ENCODE measurements at places on chromosomes 12 and 14.
A peak's percentile ranks its signal among the peaks of the same experiment; 100 is the strongest.

- DNase-seq: no peak
These were observed 85.1 kb upstream of the AMIGO2 start for GRCh38 chr12:47164724-47165439.

GRCh38 chr12:73514672-73515071, 1023.0 kb upstream of the ATXN7L3B start:
- DNase-seq: no peak

GRCh38 chr12:65561798-65562382, 262.4 kb upstream of the HMGA2 start:
- no peak for DNase-seq

- no peak for DNase-seq
These were observed 48.9 kb downstream of the SERPINA10 start for GRCh38 chr14:94244182-94244581.

DNA sequence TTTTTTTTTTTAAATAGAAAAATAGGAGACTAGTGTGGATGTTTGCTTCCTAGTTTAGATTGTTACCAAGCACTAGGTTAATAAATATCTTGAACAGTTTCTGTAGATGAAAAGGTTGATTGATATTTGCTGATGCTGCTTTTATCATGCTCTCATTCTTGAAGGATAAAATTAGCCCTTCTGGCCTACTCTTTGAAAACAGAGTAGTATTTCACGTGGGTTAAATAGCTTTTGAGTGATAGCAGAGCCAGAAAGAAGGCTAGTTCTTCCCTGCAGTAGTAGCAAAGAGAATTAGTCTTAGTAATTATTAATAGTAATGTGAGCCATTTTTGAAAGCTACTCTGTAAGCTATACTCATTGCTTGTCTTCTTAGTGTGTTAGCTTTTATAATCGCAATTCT, 5.2 kb downstream of the NEDD1 start:
- DNase-seq: no peak

GRCh38 chr14:31942166-31942841, 134.8 kb upstream of the ARHGAP5 start:
- no peak for DNase-seq

- no peak for DNase-seq
These were observed 3.6 kb upstream of the BATF start for GRCh38 chr14:75518625-75519024.

- no peak for DNase-seq
These were observed 489.8 kb upstream of the FLRT2 start for GRCh38 chr14:85040046-85040685.

DNA sequence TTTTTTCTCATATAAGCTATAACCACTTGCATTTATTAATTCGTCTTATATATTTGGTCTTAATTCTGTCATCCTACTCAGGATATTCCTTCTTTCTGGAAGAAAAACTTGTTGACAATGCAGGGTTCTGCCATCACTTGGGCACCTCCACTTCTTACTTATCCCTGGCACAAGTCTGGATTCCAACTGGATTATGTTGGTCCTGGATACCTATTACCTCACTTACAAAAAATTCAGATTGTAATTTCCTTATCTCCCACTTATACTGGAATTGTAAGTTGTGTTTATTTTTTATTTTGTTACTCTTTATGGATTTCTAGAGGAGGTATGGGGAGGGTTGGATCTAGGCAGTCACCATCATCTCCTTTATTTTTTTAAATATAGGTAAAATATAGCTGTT, 36.7 kb downstream of the LRRIQ1 start:
- DNase-seq: no peak

- DNase-seq: no peak
These were observed 2.6 kb downstream of the TMTC1 start for GRCh38 chr12:29781188-29781587.

- DNase-seq: no peak
These were observed 202.3 kb downstream of the KIF21A start for GRCh38 chr12:39240587-39240986.

- DNase-seq: no peak
These were observed 660 bp upstream of the MCRS1 start for GRCh38 chr12:49568442-49569162.

DNA sequence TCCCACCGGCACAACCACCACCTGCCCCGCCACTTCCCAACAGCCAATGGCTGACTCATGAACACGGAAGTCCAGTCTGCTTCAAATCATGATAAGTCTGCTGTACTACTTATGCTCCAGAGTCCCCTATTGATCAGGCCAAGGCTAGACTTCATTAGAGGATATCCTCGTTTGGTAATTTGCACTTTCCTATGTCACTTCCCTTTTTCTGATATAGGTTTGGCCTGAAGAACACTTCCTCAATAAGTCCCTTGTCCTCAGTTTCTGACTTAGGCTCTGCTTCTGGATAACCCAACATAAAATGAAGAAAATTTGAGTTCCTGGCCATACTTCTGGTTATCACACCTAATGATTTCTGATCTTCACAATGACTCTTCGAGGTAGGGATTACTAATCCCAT, 45.3 kb downstream of the IFNG-AS1 start:
- DNase-seq: peak; percentile 12

GRCh38 chr14:94381149-94382030, 7.0 kb downstream of the SERPINA1 start:
- no peak for DNase-seq

DNA sequence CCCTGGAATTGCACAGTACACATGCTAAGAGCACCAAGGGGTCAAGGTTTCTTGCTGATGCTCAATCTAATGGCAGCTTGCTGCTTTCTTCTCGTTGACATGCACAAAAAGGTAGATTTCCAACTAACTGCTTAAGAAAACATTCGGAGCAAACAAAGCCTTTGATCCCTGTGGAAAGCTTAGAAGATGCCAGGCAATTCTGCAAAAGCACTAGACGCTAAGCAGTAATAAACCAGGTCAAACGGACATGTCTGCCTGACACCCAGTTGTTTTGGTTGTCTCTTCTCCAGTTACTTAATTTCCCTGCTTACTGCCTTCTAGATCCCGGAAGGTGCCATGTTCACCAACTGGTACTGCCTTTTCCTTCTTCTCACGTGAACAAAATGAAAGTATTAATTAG, 100.5 kb upstream of the TMCC3 start:
- no peak for DNase-seq

GRCh38 chr12:678747-679712, 15.8 kb upstream of the NINJ2 start:
- no peak for DNase-seq

DNA sequence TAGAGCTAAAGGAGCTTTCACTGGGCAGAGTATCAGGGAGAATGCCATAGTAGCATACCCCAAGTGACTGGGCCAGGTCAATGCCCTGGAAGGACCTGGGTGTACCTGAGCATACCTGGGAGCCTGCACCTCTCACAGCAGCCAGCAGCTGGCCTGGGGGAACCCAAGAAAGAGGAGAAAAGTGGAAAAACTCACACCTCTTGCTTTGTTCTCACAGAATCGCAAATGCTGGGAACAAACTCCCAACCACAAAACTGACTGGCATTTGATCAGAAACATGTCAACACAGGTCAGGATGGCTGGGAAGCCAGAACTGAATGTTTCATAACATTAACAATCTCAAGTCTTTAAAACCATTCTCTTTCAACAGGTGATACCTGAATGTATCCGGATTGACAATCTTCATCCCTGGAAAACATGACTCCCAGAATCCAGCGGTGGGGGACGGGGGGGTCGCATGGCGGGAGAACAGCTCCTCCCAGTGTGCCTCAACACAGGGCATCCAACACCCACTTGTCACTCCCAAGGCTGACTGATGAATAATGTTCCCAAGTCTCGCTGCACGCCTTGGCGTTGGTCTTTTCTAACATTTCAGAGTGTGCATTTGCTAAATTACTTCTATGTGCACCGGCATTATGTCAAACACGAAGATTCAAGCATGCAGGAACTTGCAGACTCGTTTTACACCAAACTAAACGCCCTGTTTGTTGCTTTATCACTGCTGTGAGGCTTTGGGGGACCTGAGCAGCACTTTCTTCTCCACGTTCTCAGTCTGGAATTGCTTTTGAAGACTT, 7.9 kb downstream of the FOXN3 start:
- no peak for DNase-seq

GRCh38 chr12:58920961-58921861, 907 bp upstream of the LRIG3 start:
- no peak for DNase-seq

GRCh38 chr12:103557628-103558010, 29.5 kb upstream of the STAB2 start:
- no peak for DNase-seq

DNA sequence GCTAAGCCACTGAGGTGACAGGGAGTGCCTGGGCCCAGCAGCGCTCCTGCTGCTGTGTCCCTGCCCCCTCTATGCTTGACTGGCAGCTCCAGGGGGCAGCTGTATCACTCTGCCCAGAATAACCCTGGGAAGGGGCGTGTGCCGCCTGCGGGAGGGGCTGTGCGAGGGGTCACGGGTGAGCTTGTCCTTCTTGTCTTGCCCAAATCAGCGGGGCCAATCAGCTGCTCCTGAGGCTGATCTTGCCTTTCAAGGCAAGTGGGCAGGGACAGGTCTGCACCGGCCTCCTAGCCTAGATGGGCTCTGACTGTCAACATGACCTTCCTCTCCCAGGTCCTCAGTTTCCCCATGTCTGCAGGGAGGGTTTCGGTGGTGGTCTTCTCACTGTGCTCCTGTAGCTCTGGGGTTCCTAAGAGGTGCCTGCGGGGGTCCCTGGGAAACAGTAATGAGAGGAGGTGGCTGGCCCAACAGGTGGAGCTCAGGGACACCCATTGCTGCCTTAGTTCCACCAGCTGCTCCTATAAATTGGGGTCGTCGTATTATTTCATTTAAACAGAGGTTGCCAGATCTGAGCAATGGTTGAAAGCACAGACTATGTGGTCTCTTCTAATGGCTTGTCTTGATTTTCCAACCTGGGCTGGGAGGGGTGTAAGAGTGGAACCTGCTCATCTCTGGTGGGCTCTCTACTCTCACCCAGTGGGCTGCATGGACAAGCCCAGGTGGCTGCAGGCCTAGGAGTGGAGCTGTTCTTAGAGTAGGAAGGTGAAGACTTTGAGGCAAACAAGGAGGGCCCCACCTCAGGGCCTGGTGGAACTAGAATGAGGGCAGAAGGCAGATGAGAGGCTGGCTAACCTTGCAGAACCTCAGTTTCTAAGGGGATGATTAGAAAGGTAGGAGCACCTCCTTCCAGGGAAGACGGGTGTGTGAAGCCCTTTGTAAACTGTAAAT, 11.7 kb downstream of the RTL1 start:
- no peak for DNase-seq

GRCh38 chr14:100416921-100417860, 94.1 kb downstream of the SLC25A47 start:
- no peak for DNase-seq

DNA sequence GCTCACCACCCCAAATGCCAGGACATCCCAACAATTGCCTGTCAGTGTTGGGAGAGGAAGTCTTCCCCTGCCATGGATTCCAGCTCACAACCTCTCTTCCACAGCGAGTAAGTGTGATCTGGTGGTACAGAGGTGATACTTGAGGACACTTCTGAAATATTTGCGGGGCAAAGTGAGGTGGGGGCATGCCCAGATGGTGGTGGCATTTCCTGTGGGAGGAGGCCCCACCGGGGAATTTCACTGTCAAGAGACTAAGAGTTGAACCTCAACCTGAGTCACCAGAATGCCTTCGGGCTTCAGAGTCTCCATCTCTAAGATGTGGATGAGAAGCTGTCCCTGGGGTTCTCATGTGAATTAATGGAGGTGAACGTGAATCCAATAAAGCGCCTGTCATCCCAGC, 122.3 kb upstream of the RFLNA start:
- DNase-seq: no peak

DNA sequence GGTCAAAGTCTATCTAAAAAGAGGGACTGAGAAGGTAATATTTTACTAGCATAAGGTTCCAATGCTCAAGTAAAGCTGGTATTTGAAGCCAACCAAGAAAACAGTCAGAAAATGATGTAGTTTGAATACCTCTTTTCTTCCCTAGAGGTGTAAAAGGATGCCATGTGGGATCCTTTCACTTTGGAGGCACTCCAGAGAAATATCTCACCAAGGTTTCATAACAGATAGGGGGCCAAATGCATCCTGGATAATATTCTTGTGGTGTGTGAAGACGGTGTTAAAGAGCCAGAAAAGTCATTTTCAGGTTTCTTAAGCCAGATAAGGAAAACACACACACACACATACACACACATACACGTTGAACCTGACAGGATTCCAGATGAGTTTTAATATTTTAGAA, 136.1 kb upstream of the PRKD1 start:
- no peak for DNase-seq

DNA sequence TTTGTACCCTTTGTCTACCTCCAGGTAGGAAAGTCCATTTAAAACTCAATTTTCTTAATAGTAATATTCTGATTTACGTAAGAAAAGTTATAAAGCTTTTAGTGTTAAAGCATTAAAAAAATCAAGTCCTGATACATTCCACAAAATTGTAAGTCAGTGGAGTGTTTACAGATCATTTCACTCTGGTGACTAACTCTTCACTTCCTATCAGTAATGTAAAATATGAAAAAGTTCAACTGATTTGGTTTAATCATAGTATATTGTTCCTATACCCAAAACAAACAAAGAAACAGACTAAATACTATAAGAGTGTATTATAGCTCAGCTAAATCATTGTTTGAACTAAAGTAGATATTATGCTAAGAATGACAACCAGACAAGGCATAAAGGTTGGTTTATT, 85.9 kb downstream of the VEZT start:
- no peak for DNase-seq

DNA sequence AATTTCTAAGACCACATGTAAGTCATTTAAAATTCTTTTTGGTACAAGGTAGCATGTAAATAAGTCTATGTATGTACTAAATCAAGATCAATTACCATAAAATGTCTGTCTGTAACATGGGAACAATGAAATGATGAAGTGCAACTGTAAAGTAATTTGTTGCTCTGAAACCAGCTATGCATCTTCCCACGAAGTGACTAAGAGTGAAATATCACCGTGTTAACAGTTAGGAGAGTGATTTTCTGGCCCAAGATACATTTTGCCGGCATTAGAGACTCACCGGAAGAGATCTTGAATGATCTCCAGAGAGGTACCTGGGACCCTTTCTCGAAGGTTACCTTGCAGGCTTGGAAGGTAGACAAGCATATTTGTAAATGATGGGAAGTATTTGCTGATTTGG, 105.8 kb downstream of the SAMD4A start:
- no peak for DNase-seq

GRCh38 chr14:36067428-36068187, 108.9 kb downstream of the PTCSC3 start:
- DNase-seq: no peak

DNA sequence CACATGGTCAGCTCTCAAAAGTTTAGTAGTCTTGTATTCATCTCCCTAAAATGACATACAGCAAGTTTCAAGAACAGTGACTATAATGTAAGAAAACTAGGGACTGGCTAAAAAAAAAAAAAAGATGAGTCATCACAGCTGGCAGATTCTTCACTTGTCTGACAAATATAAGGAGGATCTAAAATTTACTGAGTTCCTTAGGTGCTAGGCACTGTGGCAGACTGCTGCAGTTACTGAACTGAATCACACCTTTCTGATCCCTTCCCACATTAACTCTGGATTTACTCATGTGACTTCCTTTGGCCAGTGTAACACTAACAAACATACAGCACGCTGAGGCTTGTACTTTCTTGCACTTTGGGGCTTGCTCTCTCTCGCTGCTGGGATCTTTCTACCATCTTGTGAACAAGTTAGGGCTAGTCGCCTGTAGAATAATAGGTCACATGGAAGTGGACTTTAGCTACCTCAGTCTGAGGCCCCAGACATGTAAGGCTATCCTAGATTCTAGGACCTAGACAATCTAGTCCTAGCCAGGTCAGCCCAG, 32.1 kb downstream of the BAZ1A start:
- no peak for DNase-seq

Measured in SIG-M5 (cell line).